Activated CD4-positive, alpha-beta T cell treated with anti-CD3 and anti-CD28 coated beads for 36 hours (primary cell): ENCODE measurements at places on chromosomes 7 and 10.

DNA sequence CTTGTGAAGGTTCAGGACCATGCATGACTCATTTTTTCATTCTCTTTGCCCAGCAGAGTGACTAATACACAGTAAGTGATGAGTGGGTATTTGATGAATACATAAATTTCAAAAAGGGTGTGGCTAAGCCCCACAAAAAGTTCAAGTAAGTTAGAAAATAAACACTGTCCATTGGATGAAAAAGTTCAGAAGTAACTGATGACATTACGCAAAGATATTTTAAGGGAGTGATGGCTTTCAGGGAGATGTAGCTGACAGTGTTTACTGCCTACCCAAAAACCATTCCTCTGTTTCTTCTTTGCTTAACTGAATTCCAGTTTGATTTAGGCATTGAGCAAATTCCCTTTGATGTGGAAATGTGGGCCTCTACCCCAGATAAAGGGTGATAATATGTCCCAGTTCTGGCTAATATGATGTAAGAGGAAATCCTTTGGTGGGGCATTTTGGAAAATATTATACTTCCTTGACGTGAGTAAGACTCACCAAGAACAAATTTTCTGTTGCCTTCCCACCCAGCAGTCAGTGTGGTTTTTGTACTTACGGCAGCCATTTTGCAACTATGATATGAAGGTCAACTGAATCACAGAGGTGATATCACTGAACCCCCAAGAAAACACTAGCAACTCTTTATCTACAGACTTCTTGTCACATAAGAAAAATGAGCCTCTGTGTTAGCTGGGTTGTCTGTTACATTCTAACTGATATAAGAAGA lies 29.0 kb upstream of the EBLN1 start:
- DNase-seq: peak; percentile 65

DNA sequence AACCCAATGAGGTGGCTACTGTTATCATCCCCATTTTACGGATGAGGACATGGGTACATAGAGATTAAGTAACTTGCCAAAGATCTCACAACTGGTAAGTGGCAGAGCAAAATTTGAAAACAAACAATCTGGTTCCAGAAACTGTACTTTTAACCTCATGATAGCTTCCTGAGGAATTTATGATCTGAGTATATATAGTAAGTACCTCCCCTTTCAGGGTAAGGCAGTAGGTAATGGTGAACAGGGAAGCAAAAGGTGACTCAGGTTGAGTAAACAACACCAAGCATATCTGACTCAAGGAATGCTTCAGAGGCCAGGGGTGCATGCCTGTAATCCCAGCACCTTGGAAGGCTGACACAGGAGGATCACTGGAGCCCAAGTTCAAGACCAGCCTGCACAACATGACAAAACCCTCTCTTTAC lies 21.1 kb downstream of the KLLN start:
- DNase-seq: no peak

GRCh38 chr7:37391791-37392672 lies 56.6 kb downstream of the ELMO1 start:
- DNase-seq: no peak

DNA sequence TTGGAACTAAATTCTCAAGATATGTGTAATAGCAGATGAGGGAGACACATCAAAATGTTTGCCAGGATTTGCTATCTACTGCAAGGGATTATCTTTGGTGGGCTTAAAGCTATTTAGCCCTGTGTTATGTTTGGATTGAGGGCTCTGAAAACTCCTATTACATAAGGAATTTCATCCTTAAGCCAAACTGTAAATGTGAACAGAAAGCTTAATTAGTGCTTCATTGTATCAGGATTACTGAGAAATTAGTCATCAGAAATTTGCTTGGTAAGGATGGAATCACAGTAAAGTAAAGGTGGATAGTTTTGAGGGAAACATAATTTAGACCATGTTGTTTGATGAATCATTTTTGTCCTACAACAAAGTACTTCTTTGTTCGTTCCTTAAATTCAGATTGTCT lies 8.3 kb downstream of the ANKRD7 start:
- DNase-seq: no peak

DNA sequence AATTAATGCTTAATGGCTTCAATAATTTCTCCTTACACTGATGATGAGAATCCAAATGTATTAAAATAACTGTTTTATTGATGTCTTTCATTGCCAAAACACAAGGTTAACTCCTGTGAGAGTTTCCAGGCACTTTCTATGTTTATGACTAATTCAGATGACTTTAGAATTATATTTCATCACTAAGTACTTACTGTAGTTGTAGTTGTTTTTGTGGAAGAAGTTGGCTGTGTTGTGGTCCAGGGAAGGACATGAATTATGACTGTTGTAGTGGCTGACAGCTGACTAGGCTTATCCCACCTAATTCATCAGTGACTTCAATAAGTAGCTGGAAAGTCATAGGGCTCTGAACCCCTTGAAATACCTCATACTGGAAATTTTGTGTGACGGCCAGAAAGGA lies 254.8 kb downstream of the HGF start:
- DNase-seq: no peak

DNA sequence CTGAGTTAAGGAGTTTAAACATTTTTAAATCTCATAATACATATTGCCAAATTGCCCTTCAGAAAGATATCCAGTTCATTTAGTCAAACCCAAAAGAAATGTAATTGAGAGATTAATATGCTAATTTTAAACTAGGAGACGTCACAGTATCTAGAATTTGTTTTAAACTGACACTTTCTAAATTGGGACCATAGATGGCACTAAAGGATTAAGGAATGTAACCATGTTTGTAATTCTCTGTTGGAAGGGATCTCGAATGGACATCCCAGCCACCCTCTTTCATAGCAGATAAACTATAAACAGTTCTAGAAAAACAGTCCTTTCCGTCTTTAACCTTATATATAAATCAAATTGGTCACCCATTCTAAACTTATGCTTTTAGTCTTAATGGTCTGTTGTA lies 30.0 kb upstream of the SAMD9L start:
- no peak for DNase-seq

DNA sequence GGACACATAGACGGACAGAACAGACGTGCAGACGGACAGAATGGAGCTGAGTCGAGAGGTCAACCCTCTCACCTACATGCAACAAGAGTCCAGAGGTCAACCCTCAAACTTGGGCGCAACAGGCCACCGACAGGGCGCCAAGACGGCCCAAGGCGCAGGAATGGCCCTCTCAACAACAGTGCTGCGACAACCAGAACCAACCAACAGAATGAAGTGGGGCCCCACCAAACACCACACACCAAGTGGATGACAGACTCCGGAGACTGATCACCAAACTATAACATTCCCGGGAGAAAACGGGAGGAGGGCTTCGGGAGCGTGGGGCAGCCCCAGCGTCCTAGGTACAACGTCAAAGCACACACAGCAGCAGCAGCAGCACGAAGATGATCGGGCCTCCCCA lies 13.4 kb downstream of the INTS1 start:
- no peak for DNase-seq

- no peak for DNase-seq
These were observed 92.9 kb downstream of the CPED1 start for GRCh38 chr7:121081327-121081936.

DNA sequence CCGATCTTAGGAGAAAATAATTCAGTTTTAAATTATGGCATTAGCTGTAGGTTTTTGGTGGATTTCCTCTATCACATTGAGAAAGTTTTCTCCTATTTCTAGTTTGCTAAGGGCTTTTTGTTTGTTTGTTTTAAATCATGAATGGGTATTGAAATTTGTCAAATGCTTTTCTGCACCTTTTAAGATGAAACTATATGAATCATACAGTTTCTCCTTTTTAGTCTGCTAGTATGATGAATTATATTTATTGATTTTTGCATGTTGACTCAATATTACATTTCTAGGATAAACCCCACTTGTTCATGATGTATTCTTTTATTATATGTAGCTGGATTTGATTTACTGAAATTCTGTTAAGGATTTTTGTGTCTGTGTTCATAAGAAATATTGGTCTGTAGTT lies 70.3 kb upstream of the PIP4K2A start:
- no peak for DNase-seq

DNA sequence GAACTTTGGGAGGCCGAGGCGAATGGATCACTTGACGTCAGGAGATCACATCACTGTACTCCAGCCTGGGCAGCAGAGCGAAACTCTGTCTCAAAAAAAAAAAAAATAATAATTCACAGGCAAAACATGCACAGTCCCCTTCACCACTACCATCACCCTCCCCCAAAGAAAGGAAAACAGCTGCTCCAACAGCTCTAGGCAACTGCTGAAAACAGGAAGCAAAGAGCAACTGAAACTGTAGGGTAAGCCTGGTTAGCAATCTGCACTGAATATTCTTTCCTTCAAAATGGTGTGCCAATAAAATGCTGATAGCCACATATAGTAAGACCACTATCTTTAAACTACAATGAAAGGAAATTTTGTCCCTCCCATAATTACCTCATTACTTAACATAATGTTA lies 11.8 kb downstream of the NT5C2 start:
- DNase-seq: no peak

DNA sequence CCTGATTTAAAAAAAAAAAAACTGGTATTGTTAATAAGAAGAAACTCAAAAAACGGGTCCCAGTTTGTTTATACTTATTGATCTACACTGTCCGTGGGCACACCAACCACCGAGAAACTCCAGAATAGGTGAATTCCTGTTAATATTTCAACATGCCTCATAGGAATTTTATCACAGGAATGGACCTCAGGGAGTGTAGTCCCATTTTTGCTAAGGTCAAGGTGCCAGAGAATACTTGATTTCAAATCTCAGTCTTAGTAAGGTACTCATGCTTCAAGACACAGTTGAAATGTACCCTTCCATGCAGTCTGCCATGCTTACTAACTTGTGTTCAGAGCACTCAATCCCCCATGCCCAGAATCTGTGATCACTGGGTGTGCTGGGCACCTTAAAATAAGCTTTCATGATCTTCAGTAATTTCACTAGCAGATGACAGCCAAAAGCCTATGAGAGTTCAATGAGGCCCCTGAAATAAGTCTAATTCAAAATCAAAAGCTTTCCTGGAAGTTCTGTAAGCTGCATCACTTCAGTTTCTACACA lies 385.7 kb downstream of the TNS3 start:
- DNase-seq: no peak

DNA sequence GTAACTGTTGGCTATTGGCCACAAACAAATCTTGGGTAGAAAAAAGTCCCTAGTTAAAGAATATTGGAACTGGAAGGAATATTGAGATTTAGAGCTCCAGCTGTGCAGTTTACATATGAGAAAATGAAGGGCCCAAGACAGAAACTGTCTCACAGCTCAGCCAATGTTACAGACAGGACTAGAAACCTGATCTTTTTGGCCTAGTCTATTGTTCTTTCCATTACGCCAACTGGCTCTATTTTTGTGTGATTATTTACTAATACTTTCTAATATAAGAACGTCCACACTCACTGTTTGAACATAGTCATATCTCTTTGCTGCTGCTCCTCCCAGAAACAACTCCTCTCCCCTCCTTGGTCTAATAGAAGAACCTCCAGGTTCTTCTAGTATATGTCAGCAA lies 1.2 kb downstream of the WEE2 start:
- DNase-seq: no peak

GRCh38 chr10:132368881-132369635 lies 27.9 kb upstream of the PWWP2B start:
- DNase-seq: no peak

DNA sequence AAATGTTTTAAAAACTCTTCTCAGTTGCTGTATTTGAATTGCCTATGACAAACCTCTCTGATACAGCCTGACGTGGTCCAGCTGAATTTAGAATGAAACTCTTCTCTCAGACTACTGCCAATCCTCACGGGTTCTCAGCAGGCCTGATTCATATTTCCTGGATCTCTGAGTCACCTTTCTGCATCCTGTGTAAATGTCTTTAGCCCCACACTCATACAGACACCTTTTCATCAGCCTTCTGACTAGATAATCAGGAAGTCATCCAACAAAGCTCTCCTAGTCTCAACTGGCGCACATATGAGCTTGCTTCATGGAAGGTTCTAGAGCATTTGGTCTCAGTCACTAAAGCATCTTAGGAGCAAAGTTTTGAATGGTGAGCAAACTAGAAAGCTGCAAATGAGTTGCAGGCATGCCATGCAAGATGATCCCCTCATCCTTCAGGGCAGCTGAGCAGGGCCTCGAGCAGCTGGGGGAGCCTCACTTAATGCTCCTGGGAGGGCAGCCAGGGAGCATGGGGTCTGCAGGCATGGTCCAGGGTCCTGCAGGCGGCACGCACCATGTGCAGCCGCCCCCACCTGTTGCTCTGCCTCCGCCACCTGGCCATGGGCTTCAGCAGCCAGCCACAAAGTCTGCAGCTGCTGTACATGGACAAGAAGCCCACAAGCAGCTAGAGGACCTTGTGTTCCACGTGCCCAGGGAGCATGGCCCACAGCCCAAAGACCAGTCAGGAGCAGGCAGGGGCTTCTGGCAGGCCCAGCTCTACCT lies 182.8 kb downstream of the ARHGAP12 start:
- peak; percentile 75 for DNase-seq

DNA sequence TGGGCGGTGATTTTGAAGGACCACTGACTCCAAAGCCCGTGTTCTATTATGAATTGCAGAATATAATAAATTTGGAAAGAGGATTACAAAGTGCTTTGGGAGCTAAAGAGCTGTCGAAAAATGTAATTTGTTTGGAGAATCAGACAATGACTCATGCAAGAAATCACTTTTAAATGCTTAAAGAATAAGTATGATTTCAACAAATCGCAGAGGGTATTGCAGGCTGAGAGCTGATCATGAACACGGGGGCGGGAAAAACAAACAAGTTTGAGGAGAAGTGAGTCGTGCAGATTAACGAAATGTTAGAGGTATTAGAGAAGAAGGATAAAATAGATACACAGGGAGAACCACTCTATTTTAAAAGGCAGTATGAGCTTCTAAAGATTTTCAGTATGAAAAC lies 4.9 kb upstream of the HACD1 start:
- no peak for DNase-seq

DNA sequence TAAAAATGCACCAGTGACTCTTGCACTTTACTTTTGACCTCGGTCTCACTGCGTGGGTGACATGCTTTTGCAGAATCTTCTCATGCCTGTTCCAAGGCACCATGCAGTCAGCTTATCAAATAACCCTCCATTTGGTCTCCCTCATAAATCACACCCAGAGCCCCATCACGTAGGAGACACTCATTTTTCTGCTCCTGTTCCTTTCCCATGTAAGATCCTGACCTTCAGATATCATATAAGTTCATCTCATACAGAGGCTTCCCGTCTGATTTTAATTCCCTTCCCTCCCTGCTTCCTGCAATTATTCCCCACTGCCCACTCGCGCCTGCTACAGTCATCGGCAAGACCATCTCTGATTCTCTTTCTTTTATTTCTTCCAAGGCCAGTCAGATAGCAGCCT lies 1226.3 kb upstream of the AUTS2 start:
- DNase-seq: no peak
